ENCODE measurements at places on chromosomes 4 and X.

DNA sequence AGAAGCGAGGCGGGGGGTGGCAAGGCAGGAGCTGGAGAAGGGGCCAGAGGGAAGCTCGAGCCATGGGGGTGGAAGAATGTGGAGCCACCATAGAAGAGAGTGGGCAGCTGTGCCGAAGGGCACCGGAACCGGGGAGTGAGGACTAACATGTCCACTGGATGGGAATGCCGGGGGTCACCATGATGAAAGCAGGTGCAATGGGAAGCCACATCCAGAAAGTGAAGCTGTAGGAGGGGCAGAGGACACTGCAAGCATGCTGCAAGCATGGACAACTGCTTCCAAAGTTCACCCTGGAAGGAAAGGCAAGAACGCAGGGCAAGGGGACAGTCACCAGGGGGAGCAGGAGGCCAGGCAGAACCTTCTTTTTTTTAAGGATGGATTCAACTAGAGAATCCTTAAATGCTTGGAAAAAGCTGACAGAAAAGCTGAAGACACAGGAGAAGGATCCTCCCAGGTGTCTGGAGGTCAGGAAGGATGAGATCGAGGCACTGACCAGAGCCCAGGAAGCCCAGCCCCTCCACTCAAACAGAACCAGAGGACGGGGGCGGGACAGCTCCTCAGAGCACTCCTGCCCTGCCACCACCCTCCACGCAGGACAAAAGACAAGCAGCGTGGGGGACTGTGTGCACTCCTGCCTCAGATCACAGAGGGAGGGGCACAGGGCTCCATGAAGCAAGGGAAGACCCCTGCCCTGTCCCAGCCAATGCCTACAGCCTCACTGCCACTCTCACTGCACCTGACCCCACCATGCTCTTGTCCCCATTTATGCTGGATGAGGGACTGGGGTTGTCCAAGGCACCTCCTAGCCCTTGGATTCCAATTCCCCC lies 169.2 kb downstream of the AFAP1 start:
- no peak for DNase-seq

DNA sequence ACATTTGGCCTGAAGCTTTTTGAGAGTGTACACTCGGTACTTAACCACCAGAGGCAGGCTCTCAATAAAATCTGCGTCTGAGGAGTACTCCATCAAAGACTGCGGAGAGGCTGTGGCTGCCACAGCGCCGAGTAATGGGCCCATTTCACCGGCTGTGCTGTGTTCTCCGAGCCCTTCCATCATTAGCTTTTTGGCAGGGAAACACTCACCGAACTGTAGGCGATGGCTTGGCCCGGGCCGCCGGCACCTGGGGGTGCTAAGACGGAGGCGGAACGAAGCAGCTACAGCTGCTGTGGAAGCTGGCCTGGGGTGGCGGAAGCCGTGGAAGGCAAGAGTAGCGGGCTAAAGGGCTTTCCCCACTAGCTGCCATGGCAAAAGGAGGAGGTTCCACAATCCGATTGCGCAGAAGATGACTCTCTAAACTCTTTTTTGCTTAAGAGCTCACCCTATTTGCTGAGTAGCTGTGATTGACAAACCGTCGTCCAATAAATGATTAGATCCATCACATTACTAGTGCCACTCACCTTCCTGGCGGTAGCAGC lies 48.5 kb upstream of the PABPC1L2A start:
- DNase-seq: no peak

DNA sequence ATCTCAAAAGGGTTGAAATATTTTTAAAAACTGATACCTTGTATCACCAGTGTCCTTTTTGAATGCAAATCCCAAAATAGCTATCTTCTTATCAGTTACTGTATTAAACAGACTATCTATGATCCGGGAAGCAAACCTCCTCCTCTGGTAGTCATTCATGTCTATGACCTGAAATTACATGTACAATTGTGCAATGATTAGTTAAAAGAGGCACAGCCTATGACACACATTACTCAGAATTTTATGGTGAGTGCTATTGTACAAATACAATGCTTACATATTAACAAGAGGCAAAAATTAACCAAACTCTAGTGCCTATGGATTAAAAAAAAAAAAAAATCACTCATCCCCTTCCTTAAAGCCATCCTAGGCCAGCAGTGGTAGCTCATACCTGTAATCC lies 21.7 kb downstream of the UGDH start:
- DNase-seq: no peak

GRCh38 chr4:89531932-89532640 lies 224.5 kb upstream of the GPRIN3 start:
- DNase-seq: no peak

GRCh38 chr4:4269856-4270255 lies 20.1 kb downstream of the LYAR start:
- no peak for DNase-seq

GRCh38 chr4:144653781-144654545 lies 8.0 kb downstream of the HHIP start:
- DNase-seq: no peak

GRCh38 chr4:148831945-148832344 lies 389.7 kb upstream of the NR3C2 start:
- DNase-seq: no peak

DNA sequence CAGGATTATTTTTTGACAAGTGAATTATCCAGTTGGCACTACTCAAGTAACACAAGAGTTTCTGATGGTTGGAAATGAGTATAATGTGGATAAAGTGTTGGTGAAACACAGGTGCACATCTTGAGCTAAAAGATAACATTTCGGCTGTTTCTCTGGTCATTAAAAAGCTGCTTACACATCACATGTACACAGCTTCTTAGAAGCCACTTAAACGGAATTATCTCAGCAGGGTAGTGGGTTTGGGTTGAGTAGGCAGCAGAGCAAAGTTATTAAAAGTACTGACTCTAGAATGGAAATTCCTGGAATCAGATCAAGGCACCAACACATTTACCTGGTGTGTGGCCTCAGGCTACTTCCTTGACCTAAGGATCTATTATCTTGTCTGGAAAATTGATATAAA lies 55.4 kb upstream of the RASSF6 start:
- DNase-seq: no peak

- DNase-seq: no peak
Observed at GRCh38 chr4:178784491-178784890, 1342.3 kb upstream of the AGA start.

- no peak for DNase-seq
Observed at GRCh38 chrX:1679238-1679637, 64.4 kb downstream of the ASMT start.

- DNase-seq: no peak
Observed at GRCh38 chr4:42671431-42672194, 14.7 kb upstream of the ATP8A1 start.

GRCh38 chrX:19897091-19897490 lies 9.7 kb upstream of the SH3KBP1 start:
- DNase-seq: no peak

DNA sequence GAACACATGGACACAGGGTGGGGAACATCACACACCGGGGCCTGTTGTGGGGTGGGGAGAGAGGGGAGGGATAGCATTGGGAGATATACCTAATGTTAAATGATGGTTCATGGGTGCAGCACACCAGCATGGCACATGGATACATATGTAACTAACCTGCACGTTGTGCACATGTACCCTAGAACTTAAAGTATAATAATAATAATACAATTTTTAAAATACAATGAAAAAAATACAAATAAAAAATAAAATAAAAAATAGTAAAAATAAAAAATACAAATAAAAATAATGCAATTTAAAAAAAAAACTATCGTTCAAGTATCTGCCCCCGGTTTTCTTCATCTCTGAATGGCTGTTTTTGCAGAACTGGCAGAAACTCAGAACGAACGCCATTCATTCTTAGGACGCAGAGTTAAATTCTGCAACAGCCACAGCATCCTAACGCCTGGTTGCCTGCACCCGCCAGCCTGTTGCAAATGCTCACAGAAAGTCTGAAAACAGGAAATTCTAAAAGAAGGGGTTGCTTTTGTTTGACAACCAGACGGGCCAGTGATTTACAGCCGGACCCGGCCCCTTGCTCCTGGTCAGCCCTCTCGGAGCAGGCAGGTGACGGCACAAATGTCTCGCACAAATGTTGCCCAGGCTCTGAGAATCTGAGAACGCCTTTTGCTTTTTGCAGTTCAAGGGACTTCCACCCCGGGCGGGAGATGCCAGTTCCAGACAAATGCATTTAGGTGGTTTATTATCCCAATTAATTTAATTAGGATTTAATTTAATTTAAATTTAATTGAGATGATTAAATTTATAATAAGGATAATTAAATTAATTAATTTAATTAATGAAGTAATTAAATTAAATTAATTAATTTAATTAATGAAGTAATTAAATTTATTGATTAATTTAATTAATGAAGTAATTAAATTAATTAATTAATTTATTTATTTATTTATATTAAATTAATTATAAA lies 47.8 kb downstream of the CRLF2 start:
- no peak for DNase-seq

DNA sequence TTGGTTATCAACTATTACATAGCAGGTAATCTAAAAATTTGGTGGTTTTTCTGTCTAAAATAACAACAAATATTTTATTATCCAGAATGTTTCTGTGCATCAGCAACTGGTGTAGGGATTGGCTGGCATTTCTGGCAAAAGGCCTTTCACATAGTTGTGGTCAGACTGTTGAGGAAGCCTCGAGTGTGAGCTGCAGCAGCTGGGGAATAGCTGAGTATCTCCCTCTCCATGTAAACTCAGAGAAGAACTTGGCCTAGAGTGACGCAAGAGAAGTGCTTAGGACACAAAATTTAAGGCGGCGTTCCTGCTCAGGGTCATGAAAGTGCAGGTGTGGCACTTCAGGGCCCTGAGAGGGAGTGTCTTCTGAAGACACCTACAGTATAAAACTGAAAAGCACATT lies 558.9 kb downstream of the SPOCK3 start:
- no peak for DNase-seq

DNA sequence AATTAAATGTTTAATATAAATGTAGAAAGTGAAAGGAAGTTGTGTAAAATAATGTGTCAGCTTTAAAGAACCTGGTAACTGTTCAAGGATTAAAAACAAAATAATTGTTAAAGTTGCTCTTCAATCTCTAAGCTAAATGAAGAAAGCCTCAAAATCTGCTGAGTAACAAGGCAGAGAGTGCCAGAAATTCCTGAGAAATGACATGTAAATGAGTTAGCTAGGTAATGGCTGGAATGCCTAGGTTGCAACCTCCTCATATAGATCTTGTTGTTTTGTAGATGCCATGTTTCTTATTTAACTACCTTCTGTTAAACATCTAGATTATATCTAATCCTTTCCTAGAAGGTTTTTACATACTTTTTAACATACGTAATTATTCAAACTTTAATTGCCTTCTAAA lies 763.6 kb upstream of the AGA start:
- no peak for DNase-seq

- no peak for DNase-seq
Observed at GRCh38 chr4:54473077-54473545, 184.6 kb upstream of the KIT start.

DNA sequence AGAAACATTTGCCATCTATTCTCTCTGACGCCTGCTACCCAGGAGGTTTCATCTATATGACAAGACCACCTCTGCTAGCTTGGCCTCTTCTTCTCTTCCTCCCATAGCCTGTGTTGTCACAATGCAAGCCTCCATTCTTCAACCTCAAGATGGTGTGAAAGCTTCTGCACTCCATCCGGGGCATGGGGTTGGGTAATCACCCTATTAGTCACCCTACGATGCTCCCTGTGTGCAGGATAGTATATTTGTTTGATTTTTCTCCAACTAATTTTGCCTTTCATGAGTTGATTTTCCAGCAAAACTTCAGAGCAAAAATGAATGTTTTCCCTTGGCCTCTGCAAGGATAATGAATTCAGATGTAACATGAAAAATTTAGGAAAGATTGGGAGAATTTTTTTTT lies 128.0 kb upstream of the STS start:
- no peak for DNase-seq

DNA sequence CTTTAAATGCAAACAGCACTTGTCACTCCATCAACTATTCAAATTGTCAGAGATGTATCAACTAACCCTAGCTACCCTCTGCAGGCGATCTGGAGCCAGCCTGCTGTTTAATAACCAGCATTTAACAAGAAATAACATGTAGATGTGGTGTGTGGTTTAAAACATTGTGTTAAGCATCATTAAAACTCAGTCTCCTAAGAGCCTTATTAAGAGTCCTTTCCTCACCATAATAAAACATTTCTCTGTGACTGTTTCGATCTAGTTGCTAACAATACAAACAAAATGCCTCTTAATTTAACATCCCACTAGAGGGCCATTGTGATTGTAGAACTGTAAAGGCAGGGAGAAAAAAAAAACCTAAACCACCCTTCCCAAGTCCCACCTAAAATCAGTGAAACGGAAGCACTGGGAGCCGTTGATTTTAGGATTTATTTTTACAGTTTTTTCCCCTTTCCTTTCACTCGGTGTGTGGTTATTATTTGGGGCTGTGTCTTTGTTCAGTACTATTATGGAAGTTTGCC lies 708.6 kb downstream of the C4orf33 start:
- DNase-seq: no peak

- DNase-seq: no peak
Observed at GRCh38 chrX:110182865-110183264, 135.0 kb downstream of the AMMECR1 start.

GRCh38 chr4:76429636-76430035 lies 5.4 kb upstream of the SHROOM3 start:
- no peak for DNase-seq

- DNase-seq: no peak
Observed at GRCh38 chrX:46953137-46953527, 40.9 kb downstream of the JADE3 start.

DNA sequence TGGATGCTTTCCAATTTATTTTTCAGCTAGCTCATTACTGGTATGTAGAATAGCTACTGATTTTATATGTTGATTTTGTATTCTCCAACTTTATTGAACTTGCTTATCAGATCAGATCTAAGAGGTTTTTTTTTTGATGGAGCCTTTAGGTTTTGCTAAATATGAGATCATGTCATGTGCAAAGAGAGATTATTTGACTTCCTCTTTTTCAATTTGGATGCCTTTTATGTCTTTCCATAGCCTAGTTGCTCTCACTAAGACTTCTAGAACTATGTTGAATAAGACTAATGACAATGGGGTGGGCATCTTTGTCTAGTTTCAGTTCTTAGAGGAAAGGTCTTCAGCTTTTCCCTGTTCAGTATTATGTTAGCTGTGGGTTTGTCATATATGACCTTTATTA lies 11.7 kb downstream of the MAGEE1 start:
- no peak for DNase-seq

DNA sequence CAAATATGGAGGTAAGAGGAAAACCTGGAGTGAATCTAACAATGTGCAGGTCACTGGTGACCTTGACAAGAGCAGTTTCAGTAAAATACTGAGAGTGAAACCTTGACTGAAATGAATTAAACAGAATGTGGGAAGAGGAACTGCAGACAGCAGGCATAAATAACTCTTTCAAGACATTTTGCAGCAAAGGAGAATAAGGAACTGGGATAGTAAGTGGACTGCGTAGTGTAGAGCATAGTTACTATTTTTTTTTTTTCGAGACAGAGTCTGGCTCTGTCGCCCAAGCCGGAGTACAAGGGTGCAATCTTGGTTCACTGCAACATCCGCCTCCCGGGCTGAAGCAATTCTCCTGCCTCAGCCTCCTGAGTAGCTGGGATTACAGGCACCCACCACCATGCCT lies 24.0 kb downstream of the RBMX start:
- DNase-seq: no peak

Data from SHP77 (cell line).